Stimulated activated CD8-positive, alpha-beta memory T cell treated with anti-CD3 and anti-CD28 coated beads, Interleukin-12 subunit alpha, Interleukin-12 subunit beta, amount 100 ng/mL, for 4 hours (primary cell): ENCODE measurements at places on chromosomes 7 and 10.

GRCh38 chr7:2821842-2822507, 22.1 kb downstream of the GNA12 start:
- no peak for DNase-seq

GRCh38 chr7:130880668-130881067, 146.7 kb upstream of the KLF14 start:
- no peak for DNase-seq

DNA sequence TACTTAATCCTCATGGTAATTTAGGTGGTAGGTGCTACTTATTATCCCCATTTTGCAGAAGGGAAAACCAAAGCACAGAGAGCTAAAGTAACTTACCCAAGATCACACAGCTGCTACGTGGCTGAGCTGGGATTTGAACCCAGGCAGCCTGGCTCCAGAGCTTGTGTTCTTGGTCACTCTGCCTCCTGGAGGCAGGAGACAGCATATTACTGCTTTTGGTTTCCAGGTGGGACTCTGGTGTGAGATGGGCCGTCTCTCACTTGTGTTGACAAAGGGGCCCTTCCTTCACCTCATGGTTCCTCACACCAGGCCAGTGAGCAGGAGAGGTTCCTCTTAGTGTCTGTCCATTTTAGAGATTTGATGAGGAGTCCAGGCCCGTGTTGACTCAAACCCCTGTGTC, 79.8 kb upstream of the PPIF start:
- DNase-seq: no peak

DNA sequence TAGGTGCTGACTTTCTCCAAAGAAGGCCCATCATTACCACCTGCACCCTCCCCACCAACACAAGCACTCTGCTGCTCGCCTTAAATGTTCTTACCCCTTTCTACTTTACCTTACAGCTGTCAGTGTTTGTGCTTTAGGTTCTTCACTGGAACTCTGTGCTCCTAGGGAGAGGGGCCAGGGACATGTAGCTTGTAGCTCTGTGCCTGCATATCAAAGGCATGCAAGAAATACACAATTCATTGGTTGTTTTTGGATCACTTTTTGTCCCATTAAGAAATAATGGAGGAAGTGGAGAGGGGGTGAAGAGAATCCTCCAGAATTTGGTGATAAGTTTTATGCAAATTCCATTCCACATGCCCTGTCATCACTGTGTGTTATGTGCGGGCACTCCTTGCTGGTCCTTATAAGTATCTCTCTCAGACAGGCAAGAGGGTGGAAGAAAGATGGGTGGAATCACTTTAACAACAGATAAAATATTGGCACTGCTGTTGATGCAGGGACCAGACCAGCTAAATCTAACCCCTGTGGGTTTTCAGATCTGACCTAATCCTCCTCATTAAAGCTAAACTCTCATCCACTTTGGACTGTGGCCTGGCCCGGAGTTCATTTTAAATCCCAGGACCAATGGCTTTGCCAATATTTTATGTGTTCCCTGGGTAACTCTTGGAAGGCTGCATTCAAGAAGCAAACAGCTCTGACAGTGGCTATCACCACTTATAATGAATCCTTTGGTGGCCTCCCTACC, 375.8 kb upstream of the NFE2L3 start:
- DNase-seq: no peak

GRCh38 chr7:131529179-131529578, 27.2 kb downstream of the PODXL start:
- no peak for DNase-seq

DNA sequence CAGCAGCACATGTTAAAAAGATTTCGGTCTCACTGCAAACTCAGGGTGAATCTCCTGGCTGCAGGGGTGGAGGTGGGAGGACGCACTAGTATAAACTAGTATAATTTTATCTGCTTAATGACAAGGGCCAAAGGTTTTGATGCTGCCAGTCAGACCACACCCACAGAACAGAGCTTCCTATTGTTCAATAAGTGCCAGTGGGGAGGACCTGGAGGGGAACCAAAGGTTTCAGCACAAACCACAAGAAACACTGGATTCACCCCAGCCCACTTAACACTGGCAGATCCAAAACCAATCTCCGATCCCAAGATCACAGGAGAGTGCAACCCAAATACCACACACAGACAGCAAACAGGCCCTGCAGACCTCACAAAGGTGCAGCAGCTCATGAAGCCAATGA, 6.6 kb downstream of the VOPP1 start:
- no peak for DNase-seq

DNA sequence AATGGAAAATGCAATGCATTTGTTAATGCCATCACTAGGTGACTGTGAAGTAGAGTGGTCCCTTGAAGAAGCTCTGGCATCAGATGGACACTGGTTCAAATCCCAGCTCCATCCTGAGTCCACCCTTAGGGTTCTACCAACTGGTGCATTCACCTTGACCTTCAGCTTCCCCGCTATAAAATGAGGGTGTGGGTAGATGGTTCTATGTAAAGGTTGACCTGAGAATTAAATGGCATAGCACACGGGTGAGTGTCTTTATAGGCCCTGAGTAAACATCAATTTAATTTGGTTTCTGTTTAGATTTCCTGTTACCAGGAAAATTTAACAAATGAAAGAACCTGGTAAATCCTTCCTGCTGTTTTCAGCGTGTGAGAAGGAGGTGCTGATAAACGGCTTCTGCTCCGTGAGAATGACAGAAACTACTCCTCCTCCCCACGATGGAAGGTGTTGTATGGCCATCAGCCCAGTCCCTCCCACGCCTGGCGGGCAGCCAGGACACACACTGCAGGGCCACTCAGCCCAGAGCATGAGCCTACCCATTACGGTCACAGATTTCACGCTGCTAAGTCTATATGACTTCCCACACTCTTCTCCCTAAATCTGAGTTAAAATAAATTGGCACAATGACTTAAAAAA, 210.1 kb downstream of the TNS3 start:
- no peak for DNase-seq

DNA sequence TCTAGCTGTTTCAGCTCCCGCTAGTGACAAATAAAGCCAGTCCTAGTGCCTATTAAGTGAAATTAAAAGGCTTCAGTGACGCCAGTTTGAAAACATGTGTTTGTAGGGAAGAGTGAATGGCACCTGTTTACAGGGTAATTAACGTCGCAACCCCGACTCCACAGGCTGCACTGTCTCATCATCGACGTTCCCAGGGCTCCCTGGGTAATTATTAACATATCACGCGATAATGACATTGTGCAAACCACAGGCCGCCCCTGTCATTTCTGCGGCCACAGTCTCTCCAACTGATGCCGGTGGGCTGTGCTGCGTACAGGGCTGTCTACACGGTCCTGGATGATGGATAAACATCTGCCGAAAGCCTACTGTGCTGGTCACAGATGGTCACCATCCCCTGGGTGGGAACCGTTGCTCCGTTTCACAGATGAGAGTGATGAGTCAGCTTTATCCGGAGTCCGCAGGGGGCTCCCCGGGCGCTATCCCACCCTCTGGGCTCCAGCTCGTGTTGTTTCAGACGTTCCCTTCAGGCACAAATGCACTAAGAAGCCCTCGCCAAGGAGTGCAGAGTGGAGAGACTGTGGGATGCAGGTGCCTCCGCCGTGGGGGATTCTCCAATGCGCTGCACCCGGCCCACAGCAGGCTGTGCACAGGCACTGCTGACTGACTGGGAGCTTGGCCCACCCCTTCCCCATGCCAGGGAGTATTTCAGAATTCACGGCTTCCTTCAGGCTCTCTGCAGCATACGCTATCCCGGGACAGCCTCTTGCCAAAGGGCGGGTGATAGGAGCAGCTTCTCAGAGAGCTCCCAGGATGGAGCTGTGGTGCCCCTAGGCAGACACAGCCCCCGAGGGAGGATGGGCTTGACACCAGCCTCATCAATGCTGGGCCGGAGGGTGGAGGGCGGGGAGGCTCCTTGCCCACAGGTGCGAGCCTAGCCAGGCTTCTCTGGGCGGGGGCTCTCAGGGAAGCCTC, 491.8 kb upstream of the FOXK1 start:
- no peak for DNase-seq

GRCh38 chr7:50594734-50595485, 29.7 kb upstream of the DDC start:
- no peak for DNase-seq

- peak; percentile 18 for DNase-seq
Measured at GRCh38 chr7:24965831-24966708, 13.9 kb downstream of the OSBPL3 start.

DNA sequence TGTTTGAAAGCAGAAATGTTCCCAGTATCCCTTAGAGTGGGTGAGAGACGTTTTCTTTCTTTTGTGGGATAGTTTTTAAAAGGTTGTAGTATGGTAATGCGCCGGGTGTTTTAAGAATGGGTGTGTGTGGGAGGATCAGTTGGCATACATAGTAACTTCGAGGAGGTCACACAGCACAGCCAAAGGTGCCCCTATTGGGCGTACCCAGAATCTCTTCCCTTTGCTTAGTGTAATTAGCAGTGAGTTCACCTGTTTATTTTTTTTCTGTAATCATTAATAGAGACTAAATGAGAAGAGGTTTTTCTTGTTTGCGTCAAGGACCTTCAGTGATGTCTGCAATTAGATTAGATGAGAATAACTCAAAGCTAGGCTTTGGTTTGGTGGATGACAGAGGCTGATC, 1.5 kb downstream of the PLEKHA8 start:
- DNase-seq: no peak

DNA sequence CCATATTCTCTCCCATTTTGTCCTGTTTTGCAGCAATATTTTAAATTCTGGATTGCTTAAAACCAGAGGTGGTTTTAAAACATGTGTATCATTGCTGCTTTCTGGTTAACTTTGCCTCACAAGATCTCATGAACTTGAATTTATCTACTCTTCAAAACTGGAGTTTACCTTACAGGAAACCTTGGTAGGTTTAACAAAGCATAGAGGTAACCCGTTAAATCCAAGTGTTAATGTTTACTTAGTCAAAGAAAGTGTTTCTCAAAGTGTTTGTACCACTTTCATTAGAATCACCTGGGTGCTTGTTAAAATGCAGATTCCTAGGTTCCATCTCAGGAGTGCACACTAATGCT, 44.0 kb upstream of the VDAC2 start:
- no peak for DNase-seq

DNA sequence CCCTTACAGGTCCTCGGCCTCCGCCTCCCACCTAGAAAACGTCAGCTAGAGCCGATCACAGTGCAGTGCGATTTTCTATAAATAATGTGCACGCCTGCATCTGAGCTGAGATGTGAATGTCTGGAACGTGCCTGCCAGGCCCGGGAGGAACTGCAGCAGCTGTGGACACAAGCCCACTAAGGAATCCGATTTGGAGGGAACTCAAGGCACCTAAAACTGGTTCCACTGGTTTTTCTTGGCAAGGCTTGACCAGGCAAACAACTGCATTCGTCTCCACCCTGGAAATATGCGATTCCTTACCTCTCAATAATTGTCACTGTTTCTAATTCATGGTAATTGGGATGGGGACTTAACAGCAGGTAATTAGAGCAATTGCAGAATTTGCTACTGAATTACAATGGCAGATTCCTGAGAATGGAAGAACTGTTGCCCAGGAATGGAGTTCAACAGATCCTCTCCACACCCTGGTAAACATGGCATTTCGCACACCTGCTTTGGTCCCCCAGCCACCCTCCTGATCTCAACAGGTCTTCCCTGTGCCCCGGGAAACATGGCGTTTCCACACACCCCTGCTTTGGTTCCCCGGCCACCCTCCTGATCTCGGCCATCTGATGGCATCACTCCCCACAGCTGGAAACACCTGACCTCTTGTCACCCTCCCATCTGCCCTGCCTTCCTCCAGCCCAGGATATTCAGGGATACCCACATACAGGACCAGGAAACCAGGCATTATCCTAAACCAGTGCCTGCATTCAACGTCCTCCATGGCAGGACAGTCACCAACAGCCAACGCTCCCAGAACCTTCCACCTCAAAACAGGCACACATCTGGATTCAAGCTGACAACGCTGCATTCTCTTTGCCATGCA, 76.0 kb downstream of the DIP2C start:
- no peak for DNase-seq

DNA sequence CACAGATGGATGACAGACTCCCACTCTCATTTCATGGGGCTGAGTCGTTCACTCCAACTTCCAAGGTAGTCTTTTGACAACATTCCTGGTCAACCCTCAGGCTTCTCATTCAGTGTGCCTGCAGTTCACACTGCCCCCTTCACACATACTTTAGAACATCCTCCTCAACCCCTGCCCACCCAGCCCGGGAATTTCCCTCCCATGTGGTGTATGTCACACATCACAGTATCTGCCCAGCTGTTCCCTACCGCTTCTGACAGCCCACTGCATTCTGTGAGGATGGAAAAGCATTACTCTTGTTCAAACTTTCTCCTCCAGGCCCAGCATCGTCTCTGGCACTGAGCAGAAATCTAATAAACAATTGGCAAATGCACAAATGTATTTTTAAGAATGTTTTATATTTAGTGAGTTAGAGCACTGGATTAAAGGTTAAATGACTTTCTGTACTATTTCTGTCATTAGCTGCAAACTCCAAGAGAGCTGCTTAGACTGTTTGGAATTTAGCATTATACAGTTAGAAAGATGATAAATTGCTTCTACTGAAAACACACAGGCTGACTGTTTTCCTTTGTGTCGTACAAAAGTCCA, 110.4 kb downstream of the SFMBT2 start:
- DNase-seq: no peak

GRCh38 chr10:93745408-93746065, 12.2 kb upstream of the LGI1 start:
- no peak for DNase-seq

- no peak for DNase-seq
Measured at GRCh38 chr7:99008921-99009530, 130.7 kb downstream of the TRRAP start.

DNA sequence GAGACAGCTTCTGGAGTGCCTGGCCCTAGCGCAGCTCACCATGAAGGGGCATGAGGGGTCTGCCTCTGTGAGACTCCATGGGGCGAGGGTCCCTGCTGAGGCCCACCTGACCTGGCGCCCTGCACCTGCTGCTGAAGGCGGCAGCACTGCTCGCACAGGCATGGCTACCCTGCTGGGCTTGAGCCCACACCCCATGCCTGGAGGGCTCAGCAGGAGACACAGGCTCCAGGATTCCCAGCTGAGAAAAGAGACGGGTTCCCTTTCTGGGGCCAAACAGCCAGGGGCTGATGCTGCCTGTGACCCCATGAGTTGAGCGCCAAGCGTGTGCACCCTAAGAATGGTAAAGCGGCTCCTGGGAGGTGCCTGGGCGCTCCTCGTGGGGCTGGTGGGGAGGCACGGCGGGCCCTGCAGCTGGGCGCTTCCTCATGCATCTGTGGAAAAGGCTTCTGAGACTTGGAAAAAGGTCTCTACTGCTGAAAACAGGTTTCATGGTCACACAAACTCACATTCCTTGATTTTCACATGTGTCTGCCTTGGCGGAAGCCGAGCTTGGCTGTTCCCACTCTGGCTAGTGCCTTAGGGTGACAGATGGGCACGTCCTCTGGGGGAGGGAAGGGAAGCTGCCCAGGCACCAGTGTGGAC, 233.4 kb downstream of the ZMYND11 start:
- DNase-seq: no peak

DNA sequence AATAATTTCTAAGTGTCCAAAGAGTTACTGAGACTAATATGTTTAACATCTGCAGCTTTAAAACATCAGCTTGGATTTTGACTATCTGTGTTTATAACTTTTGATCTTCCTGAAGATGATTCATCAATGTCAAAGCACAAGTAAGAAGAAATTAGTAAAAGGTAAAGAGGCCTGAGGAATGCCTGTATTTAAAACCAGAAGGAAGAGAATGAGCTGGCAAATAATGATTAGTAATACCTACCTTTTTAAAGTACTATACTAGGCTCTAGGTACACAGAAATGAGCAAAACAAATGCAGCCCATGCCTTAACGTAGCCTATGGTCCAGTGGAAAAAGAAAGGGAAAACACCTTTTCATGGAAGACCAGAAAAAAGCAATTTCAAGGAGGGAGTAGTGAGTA, 158.0 kb downstream of the KCND2 start:
- no peak for DNase-seq
